ENCODE measurements at places on chromosomes 7 and 10.

DNA sequence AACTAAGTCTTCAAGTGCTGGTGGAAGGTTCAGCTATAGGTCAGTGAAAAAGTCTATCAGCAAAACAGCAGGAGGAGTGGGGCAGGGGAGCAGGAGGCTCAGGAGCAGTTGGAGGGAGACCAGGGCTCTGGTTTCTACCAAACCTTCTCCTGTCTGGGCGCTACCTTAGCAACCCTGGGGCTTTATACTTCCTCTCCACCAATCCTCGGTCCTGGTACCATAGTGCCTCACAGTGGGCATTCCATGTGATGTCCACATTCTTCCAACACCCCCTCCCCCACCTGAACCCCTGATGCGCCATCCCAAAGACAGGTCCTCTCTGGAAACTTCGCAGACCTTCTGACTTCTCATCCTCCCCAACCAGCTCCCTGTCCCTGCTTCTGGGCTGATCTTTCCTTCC is 25.3 kb upstream of the ACSM6 start:
- H3K4me1 ChIP-seq, result no peaks in the 10 kb centered on the region
- no peak overlapping the region for H3K4me3 ChIP-seq
- no peak overlapping the region for H3K27ac ChIP-seq
- H3K36me3 ChIP-seq, result no peaks in the 10 kb centered on the region
- no peak for DNase-seq

GRCh38 chr7:50281680-50282445 is 22.7 kb upstream of the IKZF1 start:
- no peaks in the 10 kb centered on the region for H3K27me3 ChIP-seq
- DNase-seq, result no peak
- no peak overlapping the region for H3K27ac ChIP-seq
- H3K4me3 ChIP-seq, result no peak overlapping the region

DNA sequence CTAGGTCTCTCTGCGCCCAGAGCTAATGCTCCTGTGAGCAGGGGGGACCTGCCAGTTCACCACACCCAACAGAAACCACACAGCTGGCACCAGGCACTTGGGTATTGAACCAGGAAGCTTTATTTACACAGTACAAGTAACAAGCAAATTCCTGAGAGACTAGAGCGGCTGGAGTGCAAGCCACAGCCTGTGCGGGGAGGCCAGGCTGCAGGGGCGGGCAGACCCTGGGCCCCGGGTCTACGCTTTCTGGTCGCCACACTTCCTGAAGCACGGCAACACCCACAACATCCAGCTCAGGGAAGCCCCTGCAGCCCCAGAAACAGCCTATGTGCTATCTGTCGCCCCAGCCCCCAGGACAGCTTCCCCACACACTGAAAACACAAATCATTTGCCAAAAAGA is 125.0 kb downstream of the FAM53B start:
- DNase-seq, result no peak
- H3K4me3 ChIP-seq, result no peak overlapping the region
- no peaks in the 10 kb centered on the region for H3K4me1 ChIP-seq
- H3K36me3 ChIP-seq, result peaks cover 5% of the 10 kb centered on the region

GRCh38 chr10:110723224-110723891 is 79.2 kb downstream of the RBM20 start:
- no peak overlapping the region for H3K4me3 ChIP-seq
- no peaks in the 10 kb centered on the region for H3K36me3 ChIP-seq
- no peak overlapping the region for H3K27ac ChIP-seq
- peaks cover 6% of the 10 kb centered on the region for H3K27me3 ChIP-seq

- H3K27ac ChIP-seq, result no peak overlapping the region
- DNase-seq, result no peak
- no peak overlapping the region for H3K4me3 ChIP-seq
- peaks cover 8% of the 10 kb centered on the region for H3K36me3 ChIP-seq
- H3K4me1 ChIP-seq, result no peaks in the 10 kb centered on the region
Observed at GRCh38 chr7:81926-82756, 110.2 kb upstream of the FAM20C start.
